Hepatocyte (in vitro differentiated cells): ENCODE measurements at places on chromosomes 4 and X. TPM values are rescaled to one million over a fixed set of nuclear protein-coding genes. Genes with fewer than 3 reads are reported as not detected.

DNA sequence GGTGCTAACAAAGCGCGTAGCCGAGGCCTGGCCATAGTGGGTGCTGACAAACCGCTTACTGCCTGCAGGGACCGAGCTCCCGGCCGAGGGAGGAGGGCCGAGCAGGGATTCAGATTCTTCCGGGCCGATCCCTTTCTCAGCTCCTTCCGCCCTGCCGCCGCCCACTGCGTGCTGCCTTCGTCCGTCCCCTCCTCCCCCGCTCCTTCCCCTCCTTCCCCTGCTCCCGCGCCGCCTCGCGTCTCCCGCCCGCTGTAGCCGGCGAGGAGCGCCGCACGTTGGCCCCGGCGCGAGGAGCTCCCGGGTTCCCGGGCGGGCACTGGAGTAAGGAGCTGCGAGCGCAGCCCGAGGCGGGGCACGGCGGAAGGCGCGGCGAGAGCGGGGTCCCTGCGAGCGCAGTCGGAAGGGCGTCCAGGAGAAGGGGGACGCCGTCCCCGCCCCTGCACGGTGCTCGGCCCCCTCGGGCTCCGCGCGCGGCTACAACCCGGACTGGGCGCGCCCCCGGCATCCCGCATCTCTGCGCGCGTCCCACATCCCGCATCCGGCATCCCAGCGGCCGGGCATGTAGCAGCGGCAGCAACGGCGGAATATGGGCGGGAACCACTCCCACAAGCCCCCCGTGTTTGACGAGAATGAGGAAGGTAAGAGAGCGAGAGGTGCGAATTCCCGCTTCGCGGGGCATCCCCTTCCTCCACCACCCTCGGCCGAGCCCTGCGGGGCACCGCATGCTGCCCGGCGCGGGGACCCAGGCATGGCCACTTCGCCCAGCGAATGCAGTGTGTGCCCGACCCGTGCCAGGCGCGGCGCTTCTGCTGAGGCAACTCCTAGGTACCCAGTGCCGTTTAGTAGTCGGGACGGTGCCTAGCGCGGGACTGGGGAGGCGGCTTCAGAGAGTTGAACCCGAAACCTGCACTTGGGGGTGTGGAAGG lies at the start of gene STK32B:
Gene STK32B, plus strand, starts transcription at position 203 of the 926 bp plus-strand sequence.
- DNase-seq: peak; percentile 76

- DNase-seq: no peak
Observed at GRCh38 chrX:71102292-71102691, 4.2 kb downstream of the CXorf65 start.

DNA sequence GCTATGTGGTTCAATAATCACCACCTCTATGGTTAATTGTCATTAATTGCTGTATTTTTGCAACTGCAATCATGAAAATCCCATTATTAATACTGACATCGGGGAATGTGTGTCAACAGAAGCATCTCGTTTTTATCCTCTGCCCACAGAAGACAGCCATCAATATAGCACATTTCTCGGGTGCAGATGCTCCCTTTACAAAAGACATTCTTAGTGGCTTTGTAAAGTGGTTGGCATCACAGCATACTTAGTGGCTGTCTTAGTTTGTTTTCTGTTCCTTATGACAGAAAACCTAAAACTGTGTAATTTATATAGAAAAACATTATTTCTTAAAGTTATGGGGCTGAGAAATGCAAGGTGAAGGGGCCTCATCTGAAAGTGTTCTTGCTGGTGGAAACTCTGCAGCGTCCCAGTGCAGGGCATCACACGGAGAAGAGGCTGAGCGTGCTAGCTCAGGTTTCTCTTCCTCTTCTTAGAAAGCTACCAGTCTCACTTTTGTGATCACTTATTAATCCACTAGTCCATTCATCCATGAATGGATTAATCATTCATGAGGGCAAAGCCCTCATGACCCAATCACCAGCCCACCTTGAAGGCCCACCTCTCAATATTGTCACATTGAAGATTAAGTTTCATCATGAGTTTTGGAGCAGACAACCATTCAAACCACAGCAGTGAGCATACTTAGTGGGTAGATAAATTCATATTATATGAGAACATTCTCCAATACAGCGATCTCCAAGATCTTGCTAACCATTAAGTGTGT lies 1067.7 kb upstream of the PABPC4L start:
- DNase-seq: no peak

DNA sequence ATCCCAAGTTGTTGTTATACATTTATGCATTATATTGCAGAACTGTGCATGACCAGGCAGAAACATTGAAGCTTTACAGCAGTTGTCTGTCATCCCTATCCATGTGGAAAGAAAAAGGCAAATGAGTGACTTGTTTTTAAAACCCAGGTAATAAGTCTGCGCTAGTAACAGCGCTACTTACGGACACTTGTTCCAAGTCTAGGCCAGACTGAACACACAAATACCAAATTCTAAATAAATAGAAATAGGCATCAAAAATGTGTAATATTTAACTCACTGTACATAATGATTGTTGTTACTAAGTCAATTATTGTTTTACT lies 548 bp upstream of the MAML3 start:
- DNase-seq: no peak

DNA sequence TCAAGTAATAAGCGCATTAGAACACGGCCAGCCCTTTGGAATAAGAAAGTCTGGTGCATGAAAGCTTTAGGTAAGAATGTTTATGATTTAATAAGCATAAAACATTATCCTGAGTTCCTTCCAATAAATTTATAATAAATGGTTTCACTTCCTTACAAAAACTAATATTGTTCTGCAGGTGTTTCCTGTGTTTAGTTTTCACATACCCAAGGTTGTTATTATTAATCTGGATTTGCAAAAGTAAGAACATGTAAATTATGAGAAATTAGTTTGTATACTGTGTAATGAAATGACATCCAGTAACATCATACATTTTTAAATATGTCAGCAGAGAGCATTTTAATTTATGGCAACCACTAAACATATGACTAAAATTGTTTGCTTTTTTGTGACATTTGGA lies 72.1 kb downstream of the BANK1 start:
- no peak for DNase-seq

- DNase-seq: no peak
Observed at GRCh38 chr4:91826186-91826585, 477.6 kb upstream of the GRID2 start.

DNA sequence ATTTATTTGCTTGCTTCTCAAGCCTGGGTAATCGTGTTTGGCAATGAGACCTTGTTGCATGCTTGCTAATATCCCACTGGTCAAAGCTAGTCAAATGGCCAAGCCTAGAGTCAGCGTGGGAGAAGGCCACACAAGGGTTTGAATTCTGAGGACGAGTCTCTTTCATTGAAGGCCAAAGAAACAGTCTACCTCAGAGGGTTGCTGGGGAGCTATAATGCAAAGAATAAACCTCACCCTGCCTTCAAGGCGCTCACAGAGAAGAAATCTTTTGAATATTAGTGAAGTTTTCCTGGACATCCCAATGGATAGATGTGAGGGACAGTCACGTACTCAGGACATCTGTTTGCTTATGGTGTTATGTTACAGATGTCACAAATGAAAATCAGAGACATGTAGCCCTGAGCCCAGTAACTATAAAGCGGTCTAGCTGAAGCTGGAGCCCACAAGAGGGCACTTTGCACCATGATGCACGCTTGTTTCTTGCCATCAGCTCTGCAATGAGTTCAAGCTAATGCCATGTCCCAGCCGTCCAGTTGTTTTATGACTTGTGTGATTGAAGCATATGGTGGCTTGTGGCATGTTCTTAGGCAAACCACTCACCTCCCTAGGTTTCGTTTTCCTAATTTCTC lies 1.1 kb upstream of the TLR3 start:
- DNase-seq: peak; percentile 68

- DNase-seq: no peak
Observed at GRCh38 chrX:80016182-80016581, 1.6 kb downstream of the TBX22 start.

The TMEM35A gene
- 2.0 and 2.6 TPM in 2 replicates for total RNA-seq

The MAGEE2 gene
- not detected in 2 replicates for total RNA-seq

The NPNT gene
- total RNA-seq: 198 and 228 TPM in 2 replicates

The ATP8A1 gene
- 42.1 and 52.3 TPM in 2 replicates for total RNA-seq

The ZNF732 gene
- not detected in 2 replicates for total RNA-seq
